ENCODE measurements at places on chromosomes 3 and 15.
A peak's percentile ranks its signal among the peaks of the same experiment; 100 is the strongest.

- peak overlapping the region; percentile 98 for H3K27ac ChIP-seq
- H3K27me3 ChIP-seq: no peaks in the 10 kb centered on the region
- H3K4me3 ChIP-seq: peak overlapping the region; percentile 94
- no peak for DNase-seq
These were observed 708 bp upstream of the PTPN23 start for GRCh38 chr3:47380026-47380600.

- no peak for DNase-seq
- H3K27ac ChIP-seq: no peak overlapping the region
These were observed 214.4 kb downstream of the THSD4 start for GRCh38 chr15:71329497-71330260.

DNA sequence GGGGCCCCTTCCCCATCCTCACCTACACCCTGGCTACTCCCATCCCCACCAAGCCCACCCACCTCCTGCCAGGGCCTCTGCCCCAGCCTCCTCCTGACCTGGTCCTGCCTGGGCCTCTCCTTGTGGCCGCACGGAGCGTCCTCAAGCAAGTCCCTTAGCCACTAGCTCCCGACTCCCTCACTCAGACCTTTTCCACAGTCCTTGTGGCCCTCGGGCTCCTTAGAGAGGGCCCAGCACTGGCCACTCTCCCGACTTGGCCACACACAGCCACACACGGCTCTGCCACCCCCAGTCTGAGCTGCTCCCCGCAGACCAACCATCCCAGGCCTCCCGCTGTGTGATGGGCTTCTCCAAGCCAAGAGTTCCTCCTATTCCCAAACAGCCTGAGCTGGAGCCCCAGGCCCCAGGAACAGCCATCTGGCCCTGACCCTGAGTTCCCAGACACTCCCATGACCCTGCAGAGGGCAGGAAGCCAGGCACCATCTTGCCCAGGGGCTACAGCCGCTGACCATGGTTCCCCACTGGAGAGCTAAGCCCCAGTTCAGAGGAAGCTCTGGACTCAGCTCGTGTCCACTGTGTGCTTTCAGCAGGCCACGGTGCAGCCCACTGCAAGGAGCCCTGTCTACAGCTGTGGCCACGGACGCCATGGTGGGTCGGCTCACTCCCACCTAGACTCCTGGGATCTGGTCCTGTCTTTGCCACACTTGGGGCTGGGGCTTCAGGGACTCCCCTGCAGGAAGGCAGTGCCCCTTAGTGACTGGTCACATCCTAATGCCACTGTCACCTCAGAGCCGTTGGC, 7.0 kb upstream of the RAB43 start:
- H3K27me3 ChIP-seq: no peaks in the 10 kb centered on the region
- no peak for DNase-seq
- no peak overlapping the region for H3K4me3 ChIP-seq
- H3K4me1 ChIP-seq: peaks cover 3% of the 10 kb centered on the region

- no peak for DNase-seq
- no peak overlapping the region for H3K27ac ChIP-seq
- no peak overlapping the region for H3K4me3 ChIP-seq
- no peaks in the 10 kb centered on the region for H3K27me3 ChIP-seq
- no peaks in the 10 kb centered on the region for H3K4me1 ChIP-seq
- no peaks in the 10 kb centered on the region for H3K36me3 ChIP-seq
These were observed 558.7 kb downstream of the MAGI1 start for GRCh38 chr3:65479990-65480389.

DNA sequence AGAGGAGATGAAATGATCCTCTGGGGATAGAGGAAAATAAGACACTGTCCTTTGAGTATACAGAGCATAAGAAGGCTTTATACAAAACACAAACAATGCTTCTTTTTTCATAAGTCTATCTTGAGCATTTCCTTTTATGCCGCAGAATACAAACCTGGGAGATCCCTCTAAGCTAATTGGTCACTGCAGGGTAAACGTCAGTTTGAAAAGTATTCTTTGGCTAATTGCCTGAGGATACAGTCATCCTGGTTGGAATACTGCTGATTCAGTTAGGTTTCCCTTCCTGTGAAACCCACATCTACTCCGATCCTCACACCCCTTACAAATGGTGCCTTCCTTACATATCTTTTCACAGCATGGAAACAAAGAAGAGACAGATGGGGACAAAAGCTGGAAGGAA, 10.6 kb downstream of the WNT5A start:
- H3K27ac ChIP-seq: no peak overlapping the region
- DNase-seq: no peak
- H3K27me3 ChIP-seq: peaks cover 34% of the 10 kb centered on the region
- no peaks in the 10 kb centered on the region for H3K4me1 ChIP-seq
- no peak overlapping the region for H3K4me3 ChIP-seq

GRCh38 chr15:78811124-78811824, at the start of gene ADAMTS7:
Gene ADAMTS7 (minus strand): TSS chr15:78811464. CDS start chr15:78811220, 244 bp downstream.
- peaks cover 11% of the 10 kb centered on the region for H3K4me1 ChIP-seq
- no peak within 1 kb of the TSS for H3K27ac ChIP-seq
- H3K4me3 ChIP-seq: peak within 1 kb of the TSS; percentile 24
- DNase-seq: peak; percentile 3
- H3K36me3 ChIP-seq: no peaks in the 10 kb centered on the region

DNA sequence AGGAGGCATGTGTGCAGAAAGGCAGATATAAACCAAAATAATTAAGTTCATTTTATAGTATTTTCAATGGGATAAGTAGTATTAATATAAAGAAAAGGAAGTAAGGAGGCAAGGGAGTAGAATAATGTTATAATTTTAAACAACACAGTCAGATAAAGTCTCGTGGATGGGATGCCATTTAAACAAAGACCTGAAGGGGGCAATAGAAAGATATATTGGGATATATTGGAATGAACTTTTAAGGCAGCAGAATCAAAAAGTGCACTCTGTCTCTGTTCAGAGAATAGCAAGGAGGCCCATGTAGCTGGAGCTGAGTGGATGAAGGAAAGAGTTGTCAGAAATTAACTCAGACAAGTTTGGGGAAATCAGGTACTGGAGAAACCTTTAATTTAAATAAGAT, 158.7 kb downstream of the CGGBP1 start:
- H3K4me1 ChIP-seq: no peaks in the 10 kb centered on the region
- H3K36me3 ChIP-seq: no peaks in the 10 kb centered on the region
- no peaks in the 10 kb centered on the region for H3K27me3 ChIP-seq
- DNase-seq: no peak

GRCh38 chr3:107082527-107082926, 294.7 kb upstream of the CCDC54 start:
- H3K4me1 ChIP-seq: no peaks in the 10 kb centered on the region
- no peaks in the 10 kb centered on the region for H3K36me3 ChIP-seq
- DNase-seq: no peak
- H3K27ac ChIP-seq: no peak overlapping the region
- no peaks in the 10 kb centered on the region for H3K27me3 ChIP-seq

DNA sequence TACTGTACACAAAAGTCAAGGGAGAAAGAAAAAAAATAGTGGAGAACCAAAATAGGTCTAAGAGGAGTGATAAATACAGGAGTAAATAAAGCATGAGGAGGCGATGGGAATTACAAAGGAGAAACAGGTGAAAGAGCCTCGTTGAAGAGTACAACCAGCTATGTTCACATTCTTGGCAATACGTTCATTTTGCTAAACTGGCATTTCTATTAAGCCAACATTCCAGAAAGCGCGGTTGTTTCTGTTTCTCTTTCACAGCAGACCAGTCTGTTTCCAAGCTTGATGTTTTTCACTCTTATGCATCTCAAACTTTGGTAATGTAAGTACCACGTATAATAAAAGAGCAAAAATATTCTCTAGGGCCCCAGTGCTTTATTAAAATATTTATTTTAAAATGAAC, 74.5 kb downstream of the NSUN3 start:
- no peaks in the 10 kb centered on the region for H3K4me1 ChIP-seq
- H3K4me3 ChIP-seq: no peak overlapping the region

DNA sequence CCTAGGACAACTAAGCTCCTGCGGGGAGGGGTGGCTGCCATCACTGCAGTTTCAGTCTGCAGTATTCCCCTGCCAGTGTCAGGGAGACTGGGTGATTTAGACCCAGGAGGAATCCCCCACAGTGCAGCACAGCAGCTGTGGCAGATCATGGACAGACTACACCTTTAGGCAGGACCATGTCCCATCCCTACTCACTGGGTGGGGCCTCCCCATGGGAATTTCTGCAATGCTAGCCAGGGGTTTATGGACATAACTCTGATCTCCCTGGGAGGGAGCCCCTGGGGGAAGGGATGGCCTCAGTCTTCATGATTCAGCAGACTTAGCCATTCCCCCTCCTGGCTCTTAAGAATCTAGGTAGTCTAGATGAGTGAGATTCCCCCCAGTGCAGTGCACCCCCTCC, 130.1 kb upstream of the STAC start:
- no peaks in the 10 kb centered on the region for H3K4me1 ChIP-seq
- no peaks in the 10 kb centered on the region for H3K36me3 ChIP-seq
- H3K27ac ChIP-seq: no peak overlapping the region
- DNase-seq: no peak
- H3K4me3 ChIP-seq: no peak overlapping the region

- no peak overlapping the region for H3K4me3 ChIP-seq
- no peaks in the 10 kb centered on the region for H3K4me1 ChIP-seq
- DNase-seq: no peak
- no peaks in the 10 kb centered on the region for H3K36me3 ChIP-seq
- no peaks in the 10 kb centered on the region for H3K27me3 ChIP-seq
These were observed 47.2 kb upstream of the TEX55 start for GRCh38 chr3:119098619-119099222.

DNA sequence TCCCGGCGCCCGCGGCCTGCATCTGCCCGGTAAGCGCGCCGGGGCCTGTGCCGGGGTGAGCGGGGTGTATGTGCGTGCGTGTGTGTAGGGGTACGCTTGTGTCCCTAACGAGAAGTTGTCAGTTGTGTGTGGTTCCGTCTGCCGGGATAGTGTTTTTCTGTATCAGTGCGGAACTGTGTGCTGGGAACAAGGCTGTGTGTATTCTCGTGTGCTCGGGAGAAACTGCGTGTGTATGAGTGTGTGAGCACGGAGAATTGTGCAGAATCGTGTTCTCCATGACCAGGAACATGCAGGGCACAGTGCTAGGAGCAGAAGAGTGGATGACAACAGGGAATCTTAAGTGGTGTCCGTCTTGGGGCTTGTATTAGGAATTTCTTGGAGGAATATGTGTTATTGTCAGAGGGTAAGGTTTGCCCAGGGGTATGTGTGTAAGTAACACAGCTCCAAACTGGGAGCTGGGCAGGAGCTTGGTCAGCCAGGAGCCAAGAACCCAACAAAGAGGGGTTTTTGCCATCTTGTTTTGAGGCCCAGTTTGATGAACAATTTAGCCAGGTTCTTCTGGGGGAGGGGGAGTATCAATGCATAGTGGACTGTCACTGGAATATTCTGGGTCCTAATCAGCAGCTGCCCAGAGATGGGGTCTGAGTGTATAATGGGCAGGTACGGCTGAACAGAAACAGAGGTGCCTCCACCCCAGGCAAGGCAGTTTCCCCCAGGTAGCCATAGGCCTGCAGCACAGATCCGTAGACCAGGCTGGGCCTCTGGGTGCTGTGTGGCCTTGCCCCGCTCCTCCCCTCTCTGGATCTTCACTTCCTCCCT, 2.1 kb downstream of the ISL2 start:
- H3K4me3 ChIP-seq: no peak overlapping the region
- H3K4me1 ChIP-seq: peaks cover 80% of the 10 kb centered on the region
- DNase-seq: peak; percentile 79
- H3K27ac ChIP-seq: no peak overlapping the region
- H3K27me3 ChIP-seq: peaks cover 63% of the 10 kb centered on the region

- DNase-seq: no peak
- H3K36me3 ChIP-seq: no peaks in the 10 kb centered on the region
- H3K4me3 ChIP-seq: peak overlapping the region; percentile 82
- peaks cover 27% of the 10 kb centered on the region for H3K4me1 ChIP-seq
These were observed 768 bp upstream of the SEMA5B start for GRCh38 chr3:123028233-123028828.

DNA sequence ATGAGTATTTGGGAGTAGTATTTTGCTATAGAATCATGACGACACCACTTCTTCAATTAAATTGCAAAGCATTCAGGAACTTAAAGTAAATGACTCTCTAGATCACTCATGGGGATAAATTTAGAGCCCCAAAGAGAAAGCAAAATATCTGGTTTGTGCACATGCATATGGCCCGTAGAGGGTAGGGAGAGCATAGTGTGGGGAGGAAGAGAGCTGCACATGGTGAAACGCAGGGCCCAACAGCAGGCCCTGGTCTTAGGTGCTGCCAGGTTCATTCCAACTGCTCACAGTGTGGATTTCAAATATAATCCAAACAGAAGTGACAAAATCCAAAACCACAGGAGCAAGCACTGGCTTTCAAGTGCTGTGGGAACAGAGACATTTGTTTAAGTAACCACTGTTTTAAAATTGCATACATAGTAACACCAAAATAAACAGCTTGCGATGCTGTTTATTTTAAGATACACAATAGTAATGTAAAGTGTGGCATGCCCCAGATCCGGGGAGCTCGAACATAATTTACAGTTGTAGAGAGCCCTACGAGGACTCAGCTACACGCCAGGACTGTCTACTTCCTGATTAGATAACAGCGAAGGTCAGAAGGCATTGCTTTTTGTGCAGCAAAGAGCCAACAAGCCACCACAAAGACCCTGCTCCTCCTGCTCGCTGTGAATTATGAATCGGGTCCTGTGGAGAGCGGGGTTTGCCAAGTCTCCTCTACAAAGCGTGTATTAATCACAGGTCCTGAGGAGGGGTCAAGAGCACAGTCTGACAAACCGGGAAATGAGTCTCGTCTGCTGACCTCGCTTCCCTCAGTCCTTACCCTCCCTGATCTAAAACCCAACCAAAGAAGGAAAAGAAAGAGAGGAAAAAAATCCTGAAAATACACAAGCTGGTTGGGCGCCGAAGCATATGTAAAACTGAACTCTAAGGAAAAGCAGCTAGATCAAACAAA, 80.6 kb downstream of the MEIS2 start:
- no peaks in the 10 kb centered on the region for H3K27me3 ChIP-seq
- H3K4me1 ChIP-seq: no peaks in the 10 kb centered on the region
- DNase-seq: no peak

DNA sequence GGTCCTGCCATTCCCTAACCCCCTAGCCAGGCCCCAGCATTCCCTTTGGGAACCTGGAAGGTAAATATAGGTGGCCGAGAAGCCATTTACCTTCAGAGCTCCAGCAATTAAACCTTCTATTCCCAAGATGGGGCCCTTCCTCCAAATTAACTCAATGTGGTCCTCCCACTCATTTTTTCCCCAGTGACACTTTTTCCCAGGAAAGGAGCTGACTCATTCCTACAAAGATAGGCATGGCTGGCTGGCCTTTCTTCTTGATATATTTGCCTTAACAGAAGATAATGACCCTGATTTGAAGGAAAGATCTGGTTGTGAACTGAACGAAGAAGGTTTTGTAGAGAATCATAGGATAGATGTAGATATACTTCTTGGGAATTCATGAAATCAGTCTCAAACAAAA, 279.0 kb upstream of the VEPH1 start:
- no peaks in the 10 kb centered on the region for H3K27me3 ChIP-seq
- no peaks in the 10 kb centered on the region for H3K36me3 ChIP-seq
- no peak overlapping the region for H3K27ac ChIP-seq
- no peak for DNase-seq
- H3K4me1 ChIP-seq: no peaks in the 10 kb centered on the region
- no peak overlapping the region for H3K4me3 ChIP-seq

- no peaks in the 10 kb centered on the region for H3K4me1 ChIP-seq
- H3K4me3 ChIP-seq: no peak overlapping the region
- H3K27ac ChIP-seq: no peak overlapping the region
- H3K36me3 ChIP-seq: no peaks in the 10 kb centered on the region
- no peak for DNase-seq
These were observed 201.5 kb upstream of the IL12A start for GRCh38 chr3:159787178-159787574.

GRCh38 chr3:7188551-7188950, 327.6 kb downstream of the GRM7 start:
- H3K36me3 ChIP-seq: no peaks in the 10 kb centered on the region
- H3K4me1 ChIP-seq: no peaks in the 10 kb centered on the region
- no peaks in the 10 kb centered on the region for H3K27me3 ChIP-seq
- H3K27ac ChIP-seq: no peak overlapping the region
- DNase-seq: no peak
- H3K4me3 ChIP-seq: no peak overlapping the region
